NCI-H2081 (cell line): ENCODE measurements at places on chromosomes 5 and 9.

DNA sequence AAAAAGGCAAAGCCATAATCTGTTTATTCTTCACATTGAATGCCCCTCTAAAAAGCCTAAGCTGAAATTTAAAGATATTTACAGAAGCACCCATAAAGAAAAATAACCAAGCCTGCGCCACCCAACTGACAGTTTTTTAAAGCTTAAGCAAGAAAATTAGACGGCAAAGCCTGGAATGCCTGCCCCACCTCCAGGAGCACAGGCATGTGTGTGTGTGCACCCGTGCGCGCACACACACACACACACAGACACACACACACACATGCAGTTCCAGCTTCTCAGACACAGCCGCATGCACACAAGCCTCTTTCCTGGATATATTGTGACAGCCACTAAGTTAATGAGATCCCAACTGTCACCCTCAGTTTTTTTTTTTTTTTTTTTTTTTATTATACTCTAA is 88.2 kb downstream of the FRMD3 start:
- DNase-seq: peak; percentile 11

GRCh38 chr5:40033411-40033810 is 608.6 kb upstream of the DAB2 start:
- DNase-seq: no peak

GRCh38 chr5:116514421-116514970 is 60.1 kb downstream of the SEMA6A start:
- DNase-seq: no peak

DNA sequence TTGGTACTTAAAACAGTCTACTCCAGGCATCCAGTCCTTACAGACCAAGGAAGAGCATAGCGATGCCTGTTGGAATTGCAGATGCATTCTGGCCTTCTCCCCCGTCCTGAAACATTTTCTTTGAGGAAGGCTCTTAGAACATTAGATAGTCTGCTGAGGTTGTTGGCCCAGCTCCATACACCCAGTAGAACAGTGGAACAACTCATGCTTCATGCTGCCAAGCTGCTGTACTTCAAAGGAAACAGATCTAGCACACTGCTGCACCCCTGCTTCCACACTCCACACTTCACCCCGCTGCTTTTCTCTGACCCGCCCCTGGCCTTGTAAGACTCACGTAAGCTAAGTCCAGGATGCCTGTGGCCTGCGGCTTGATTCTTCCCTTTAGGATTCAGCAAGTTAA is 33.4 kb upstream of the NCS1 start:
- no peak for DNase-seq

- DNase-seq: no peak
Observed at GRCh38 chr9:130186839-130187522, 14.8 kb downstream of the NCS1 start.

DNA sequence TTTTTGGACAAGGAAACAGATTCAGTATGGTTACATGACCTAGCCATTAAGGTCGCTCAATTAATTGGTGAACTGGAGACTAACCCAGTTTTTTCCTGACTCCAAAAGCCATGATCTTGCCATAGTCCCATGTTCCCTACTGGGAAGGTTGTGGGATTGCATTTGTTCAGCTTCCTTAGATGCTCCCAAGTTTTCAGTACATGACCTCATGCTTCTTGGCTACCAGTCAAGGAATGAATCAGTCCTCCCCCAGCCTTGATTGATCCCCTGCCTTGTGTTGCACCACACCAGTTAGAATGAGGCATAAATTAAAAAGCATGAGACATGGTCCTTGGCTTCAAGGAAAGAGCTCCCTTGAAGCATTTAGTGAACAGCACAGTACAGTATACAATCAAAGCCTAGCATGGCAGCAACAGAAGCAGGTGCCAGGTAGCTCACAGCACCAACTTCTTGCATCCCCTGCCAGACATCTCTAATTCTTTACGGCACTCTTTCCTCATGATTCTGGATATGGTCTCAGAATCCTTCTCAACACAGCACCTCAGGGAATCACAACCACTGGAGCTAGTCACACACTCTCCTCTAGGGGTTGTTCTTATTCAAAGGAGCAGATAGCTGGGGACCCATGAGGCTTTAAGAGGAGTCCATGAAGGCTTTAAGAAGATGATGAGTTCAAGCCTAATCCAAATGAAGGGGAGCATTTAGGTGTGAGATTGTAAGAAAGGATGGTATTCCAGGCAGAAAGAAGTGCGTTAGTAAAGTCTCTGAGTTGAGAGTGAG is 295.5 kb upstream of the CLINT1 start:
- DNase-seq: no peak

DNA sequence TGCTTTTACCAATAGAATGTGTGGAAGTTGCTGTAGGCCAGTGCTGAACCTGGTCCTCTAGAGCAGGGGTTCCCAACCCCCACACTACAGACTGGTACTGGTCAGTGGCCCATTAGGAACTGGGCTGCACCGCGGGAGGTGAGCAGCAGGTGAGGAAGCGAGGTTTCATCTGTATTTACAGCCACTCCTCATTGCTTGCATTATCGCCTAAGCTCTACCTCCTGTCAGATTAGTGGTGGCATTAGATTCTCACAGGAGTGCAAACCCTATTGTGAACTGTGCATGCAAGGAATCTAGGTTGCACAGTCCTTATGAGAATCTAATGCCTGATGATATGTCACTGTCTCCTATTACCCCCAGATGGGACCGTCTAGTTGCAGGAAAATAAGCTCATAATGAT is 6.1 kb upstream of the CCDC152 start:
- no peak for DNase-seq

DNA sequence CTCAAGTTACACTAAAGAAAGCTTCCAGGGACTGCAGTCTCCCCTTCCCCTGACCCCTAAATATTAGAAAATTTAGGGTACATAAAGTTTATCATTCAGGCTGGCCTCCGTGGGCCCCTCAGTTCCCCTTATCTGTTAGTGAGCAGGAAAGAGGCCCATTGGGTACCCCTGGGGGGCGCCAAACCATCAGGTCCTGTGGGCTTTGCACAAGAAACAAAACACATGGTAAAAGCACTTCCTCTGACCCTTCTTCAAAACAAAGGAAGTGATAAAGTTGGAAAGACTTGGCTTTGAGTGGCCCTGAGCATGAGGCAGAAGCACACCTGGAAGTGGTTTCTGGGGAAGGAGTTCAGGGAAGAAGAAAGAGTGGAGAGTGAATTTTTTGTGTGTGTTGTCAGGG is 213.0 kb downstream of the SMARCA2 start:
- peak; percentile 36 for DNase-seq

- DNase-seq: peak; percentile 62
Observed at GRCh38 chr5:166596043-166596442, 1695.4 kb upstream of the WWC1 start.

GRCh38 chr5:14263699-14264098 is 120.6 kb downstream of the TRIO start:
- DNase-seq: peak; percentile 40
